ENCODE measurements at places on chromosomes 12 and 14.

- no peaks in the 10 kb centered on the region for H3K36me3 ChIP-seq
- DNase-seq: no peak
- H3K4me1 ChIP-seq: no peaks in the 10 kb centered on the region
- H3K27me3 ChIP-seq: no peaks in the 10 kb centered on the region
- H3K4me3 ChIP-seq: no peak overlapping the region
- no peak overlapping the region for H3K27ac ChIP-seq
Measured at GRCh38 chr12:130423991-130424857, 86.5 kb downstream of the PIWIL1 start.

- H3K27me3 ChIP-seq: peaks cover 17% of the 10 kb centered on the region
- no peak overlapping the region for H3K27ac ChIP-seq
- no peak overlapping the region for H3K4me3 ChIP-seq
Measured at GRCh38 chr12:94779485-94779884, 129.1 kb upstream of the TMCC3 start.

DNA sequence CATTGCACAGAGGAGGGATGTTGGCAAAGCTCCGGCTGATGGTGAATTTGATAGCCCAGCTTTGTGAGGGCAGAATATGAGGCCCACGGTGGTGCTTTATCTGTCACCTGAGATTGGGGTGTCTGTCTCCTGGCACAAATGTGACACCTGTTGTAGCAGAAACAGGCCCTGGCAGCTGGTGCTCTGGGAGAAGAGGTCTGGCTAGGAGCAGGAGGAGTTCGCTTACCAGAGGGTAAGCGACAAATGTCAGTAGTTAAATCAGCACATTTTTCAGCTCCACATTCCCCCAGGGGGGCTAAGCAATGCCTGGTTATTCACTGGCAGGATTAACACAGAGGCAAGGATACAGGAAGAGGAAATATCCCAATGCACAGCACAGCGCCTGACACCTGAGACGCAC is 71.1 kb downstream of the B4GALNT3 start:
- no peaks in the 10 kb centered on the region for H3K4me1 ChIP-seq
- no peak for DNase-seq
- H3K27ac ChIP-seq: no peak overlapping the region
- H3K27me3 ChIP-seq: peaks cover 1% of the 10 kb centered on the region

DNA sequence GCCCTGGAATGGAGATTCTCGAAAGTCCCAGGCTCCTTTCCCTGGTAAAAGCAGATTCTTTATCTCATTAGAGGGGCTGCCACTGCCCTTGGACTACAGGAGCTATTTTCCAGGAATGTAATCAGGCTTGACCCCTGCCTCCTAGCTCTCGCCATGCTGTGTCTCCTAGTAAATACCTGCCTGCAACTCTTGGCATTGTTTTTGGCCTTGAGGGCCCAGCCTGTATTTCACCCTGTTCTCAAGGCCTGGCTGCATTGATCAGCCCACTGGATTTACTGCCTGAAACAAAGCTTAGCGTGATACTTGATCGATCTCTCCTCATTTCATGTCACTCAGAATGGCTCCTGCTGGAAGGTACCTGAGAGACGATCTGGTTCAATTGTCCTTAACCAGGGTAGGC is 273.7 kb downstream of the CACNA1C start:
- H3K4me3 ChIP-seq: no peak overlapping the region
- no peaks in the 10 kb centered on the region for H3K36me3 ChIP-seq
- H3K27me3 ChIP-seq: peaks cover 32% of the 10 kb centered on the region
- H3K4me1 ChIP-seq: no peaks in the 10 kb centered on the region
- DNase-seq: no peak

- DNase-seq: no peak
- no peak overlapping the region for H3K4me3 ChIP-seq
- H3K27ac ChIP-seq: no peak overlapping the region
- no peaks in the 10 kb centered on the region for H3K27me3 ChIP-seq
Measured at GRCh38 chr12:2413999-2414792, 361.4 kb downstream of the CACNA1C start.

DNA sequence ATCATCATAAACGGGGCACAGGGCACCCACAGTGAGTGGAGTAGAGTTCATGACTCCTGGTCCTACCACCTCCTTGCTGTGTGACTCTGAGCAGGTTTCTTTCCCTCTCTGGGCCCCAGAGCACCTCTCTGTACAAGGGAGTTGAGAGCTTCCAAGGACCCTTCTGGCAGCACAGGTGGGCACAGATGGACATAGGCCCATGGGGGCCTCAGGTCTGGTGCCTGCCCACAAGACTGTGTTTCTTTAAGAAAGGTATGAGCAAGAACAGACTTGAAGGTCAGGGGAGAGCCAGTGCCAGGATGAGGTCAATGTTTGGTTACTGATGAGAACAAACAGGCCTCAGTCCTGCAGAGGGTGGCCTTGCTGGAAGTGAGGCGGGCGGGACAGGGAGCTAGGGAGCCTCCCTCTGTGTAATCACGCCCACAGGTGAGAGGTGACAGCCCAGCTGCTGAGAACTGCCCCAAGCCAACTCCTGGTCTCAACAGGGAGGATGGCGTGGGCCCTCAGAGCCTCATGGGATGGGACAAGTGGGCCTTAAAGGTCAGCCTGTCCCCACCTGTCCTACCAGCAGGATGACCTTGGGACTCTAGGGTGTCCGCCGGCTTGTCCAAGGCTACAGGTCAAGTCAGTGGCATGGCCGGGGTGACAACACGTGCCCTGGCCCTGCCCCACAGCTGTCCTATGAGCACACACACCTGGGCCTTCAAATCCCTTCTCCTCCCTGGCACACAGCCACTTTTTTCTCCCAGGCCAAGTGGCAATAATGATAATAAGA is 49.1 kb downstream of the CCDC85C start:
- DNase-seq: no peak
- no peaks in the 10 kb centered on the region for H3K36me3 ChIP-seq
- no peak overlapping the region for H3K27ac ChIP-seq
- no peaks in the 10 kb centered on the region for H3K27me3 ChIP-seq
- H3K4me3 ChIP-seq: no peak overlapping the region

DNA sequence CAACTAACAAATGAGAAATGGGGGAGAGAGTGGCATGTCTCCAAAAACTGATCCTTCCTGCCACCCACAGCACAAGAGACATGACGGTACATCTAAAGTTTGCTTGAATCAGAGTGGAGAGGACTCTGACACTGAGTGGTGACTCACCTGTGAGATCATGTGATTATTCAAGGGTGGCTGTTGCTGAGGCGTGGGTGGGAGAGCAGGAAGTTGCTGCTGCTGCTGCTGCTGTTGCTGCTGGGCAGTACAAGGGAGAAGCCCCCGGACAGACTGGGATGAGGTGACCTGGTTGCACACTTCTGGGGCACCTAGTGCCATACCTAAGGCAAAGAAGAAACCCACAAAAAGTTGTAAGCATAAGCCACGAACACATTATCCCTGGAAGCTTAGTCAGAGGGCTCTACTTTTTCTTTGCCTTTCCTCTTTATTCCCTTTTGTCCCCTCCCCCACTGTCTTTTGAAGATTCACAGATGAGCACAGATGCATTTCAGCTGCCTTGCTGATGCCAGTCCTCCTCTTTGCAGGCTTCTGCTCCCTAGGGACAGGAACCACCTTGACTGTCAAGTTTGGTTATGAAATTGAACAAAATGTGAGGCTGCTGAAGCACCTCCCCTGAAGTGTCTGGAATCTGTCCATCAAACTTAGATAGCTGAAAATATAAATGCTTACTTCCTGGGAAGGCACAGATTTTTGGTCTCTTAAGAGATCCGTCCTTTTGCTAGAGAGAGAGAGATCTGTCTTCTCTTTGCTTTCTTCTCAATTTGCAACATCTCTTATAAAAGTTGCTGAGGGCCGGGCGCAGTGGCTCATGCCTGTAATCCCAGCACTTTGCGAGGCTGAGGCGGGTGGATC is 29.4 kb upstream of the STAC3 start:
- H3K27ac ChIP-seq: peak overlapping the region; percentile 92
- H3K27me3 ChIP-seq: no peaks in the 10 kb centered on the region
- DNase-seq: peak; percentile 68
- H3K4me1 ChIP-seq: peaks cover 23% of the 10 kb centered on the region

DNA sequence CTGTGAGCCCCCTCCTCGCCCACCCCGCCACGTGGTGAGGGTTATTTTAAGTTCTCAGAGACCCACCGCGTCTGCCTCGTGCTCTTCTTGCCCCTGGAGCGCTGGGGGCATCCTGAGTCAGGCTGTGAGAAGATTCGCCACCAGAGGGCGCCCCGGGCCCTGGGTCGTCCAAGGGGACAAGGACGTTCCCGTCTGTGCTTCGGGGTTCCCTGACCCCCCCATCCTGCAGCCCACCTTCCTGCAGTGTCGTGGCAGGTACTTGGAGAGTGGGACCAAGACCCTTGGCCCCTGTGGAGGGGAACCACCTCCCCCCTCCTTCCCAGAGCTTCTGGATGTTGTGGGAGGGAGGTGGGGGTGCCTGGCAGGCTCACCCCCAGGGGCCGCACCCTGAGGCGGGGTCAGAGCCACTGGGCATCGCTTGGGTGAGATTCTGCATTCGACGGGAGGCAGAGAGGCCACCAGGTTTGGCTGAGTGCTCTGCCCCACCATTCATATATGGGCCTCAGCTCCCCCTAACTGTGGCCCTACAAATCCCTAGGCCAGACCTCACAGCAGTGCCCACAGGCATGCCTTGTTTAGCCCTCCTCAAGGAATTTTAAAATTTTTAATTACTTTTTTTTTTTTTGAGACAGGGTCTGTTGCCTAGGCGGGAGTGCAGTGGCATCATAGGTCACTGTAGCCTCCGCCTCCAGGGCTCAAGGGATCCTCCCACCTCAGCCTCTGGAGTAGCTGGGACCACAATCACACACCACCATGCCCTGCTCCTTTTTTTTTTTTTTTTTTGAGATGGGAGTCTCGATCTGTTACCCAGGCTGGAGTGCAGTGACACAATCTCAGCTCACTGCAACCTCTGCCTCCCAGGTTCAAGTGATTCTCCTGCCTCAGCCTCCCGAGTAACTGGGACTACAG is 17.0 kb downstream of the RHOF start:
- peak; percentile 75 for DNase-seq
- peaks cover 10% of the 10 kb centered on the region for H3K4me1 ChIP-seq
- H3K27ac ChIP-seq: no peak overlapping the region
- H3K4me3 ChIP-seq: no peak overlapping the region

DNA sequence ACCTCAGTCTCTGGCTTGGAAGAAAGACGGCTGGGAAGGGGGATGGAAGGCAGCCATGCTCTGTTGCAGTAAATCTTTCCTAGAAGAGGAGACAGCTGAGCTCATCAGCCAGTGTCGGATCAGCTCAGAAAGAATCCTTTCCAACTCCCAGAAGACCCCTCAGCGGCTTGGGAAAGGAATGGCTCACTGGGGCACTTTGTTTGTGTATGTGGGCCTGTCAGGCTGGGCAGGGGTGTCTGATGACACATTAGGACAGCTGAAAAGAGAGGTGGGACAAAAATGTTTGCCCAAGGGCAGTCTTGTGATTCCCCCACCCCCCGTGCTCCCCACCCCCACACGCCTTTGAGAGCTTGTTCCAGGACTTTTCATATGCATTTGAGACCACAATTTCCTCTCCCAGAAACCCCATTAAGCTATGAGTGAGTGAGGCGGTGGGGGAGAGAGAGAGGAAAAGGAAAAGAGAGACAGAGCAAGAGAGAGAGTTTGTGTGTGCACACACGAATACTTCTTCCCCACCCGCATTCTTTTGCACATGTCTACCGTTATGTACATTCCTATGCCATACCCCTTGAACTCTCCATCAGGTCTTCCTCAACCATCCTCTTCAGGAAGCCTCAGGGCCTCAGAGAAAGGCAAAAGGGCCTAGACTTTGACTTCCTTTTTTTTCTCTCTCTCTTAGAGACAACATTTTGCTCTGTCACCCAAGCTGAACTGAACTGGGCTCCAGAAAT is 198.9 kb downstream of the ZFP36L1 start:
- H3K27ac ChIP-seq: no peak overlapping the region
- H3K4me1 ChIP-seq: peaks cover 7% of the 10 kb centered on the region
- no peaks in the 10 kb centered on the region for H3K27me3 ChIP-seq
- H3K4me3 ChIP-seq: no peak overlapping the region

DNA sequence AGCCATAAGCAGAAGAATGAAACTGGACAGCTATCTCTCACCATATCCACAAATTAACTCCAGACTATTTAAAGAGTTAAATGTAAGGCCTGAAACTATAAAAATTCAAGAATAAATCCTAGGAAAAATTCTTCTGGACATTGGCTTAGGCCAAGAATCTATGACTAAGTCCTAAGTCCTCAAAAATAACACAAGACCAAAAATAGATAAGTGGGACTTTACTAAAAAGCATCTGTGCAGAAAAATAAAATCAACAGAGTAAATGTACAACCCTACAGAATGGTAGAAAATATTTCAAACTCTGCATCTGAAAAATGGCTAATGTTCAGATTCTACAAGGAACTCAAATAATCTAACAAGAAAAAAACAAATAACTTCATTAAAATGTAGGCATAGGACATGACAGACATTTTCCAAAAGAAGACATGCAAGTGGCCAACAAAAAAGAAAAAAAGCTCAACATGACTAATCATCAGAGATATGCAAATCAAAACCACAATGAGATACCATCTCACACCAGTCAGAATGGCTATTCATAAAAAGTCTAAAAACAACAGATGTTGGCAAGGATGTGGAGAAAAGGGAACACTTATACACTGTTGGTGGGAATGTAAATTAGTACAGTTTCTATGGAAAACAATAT is 61.0 kb upstream of the PPFIA2 start:
- peaks cover 5% of the 10 kb centered on the region for H3K4me1 ChIP-seq
- H3K4me3 ChIP-seq: no peak overlapping the region
- H3K27ac ChIP-seq: no peak overlapping the region
- H3K36me3 ChIP-seq: no peaks in the 10 kb centered on the region
- DNase-seq: no peak
- no peaks in the 10 kb centered on the region for H3K27me3 ChIP-seq

DNA sequence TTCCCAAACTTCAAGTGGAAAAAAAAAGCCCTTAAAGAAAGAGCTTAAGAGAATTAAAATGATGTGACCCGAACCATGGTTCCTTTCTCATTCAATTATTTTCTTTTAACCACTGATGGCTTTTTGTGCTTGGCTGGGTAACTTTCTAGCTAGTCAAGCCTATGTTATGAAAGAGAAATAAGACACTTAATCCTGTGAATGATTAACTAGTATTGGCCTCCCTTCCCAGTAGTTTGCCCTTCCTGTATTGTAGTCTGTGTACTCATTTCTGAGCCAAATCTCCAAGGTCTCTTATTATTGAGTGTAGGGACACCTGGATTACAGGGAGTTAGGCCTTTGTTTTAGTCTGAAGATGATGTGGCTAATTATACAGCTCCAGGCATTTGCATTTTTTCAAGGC is 353.0 kb downstream of the RAD51B start:
- no peak overlapping the region for H3K27ac ChIP-seq
- no peaks in the 10 kb centered on the region for H3K36me3 ChIP-seq
- H3K4me3 ChIP-seq: no peak overlapping the region
- no peaks in the 10 kb centered on the region for H3K27me3 ChIP-seq

- H3K36me3 ChIP-seq: no peaks in the 10 kb centered on the region
- no peak overlapping the region for H3K4me3 ChIP-seq
- no peaks in the 10 kb centered on the region for H3K27me3 ChIP-seq
- H3K4me1 ChIP-seq: no peaks in the 10 kb centered on the region
Measured at GRCh38 chr14:33682760-33683159, 268.1 kb downstream of the EGLN3 start.

All from activated T-helper 2 cell treated with anti-CD3 and anti-CD28 coated beads, Interferon-gamma antibody, Interleukin-2, Interleukin-4, amounts not matched to agents 10 μg/mL and 5 μg/mL and 100 μg/mL, durations not matched to agents 14 hours and 24 hours and 36 hours (primary cell).